ENCODE measurements at places on chromosomes 4 and X.

- DNase-seq = no peak
Observed at GRCh38 chr4:138013625-138014024, 228.5 kb downstream of the SLC7A11 start.

- no peak for DNase-seq
Observed at GRCh38 chr4:87227751-87228151, 7.3 kb upstream of the KLHL8 start.

- DNase-seq = no peak
Observed at GRCh38 chrX:106608016-106608415, 3.8 kb upstream of the RADX start.

- DNase-seq = no peak
Observed at GRCh38 chr4:17188125-17188524, 289.7 kb upstream of the LDB2 start.

DNA sequence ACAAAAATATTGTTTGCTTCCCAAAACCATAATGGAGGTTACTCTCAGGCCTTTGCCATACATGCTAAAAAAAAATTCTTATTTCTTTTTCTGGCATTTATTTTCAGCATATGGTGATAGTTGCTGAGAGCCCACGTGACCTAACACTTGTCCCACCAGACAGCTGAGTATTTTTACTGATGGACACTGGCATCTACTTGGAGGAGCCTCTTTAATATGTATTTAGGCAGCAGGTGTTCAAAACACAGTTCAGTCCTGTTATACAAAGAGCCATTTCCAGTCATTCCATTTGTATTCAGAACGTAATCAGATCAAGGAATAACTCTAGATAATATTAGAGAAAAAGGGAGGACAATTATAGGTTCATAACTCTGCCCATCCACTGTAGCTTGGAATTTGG lies 95.5 kb downstream of the CXCL13 start:
- no peak for DNase-seq

GRCh38 chr4:95066050-95066449 lies 308.3 kb downstream of the BMPR1B start:
- DNase-seq = no peak

- no peak for DNase-seq
Observed at GRCh38 chrX:69178592-69178991, 13.3 kb upstream of the PJA1 start.

GRCh38 chrX:7067256-7067655 lies 80.3 kb upstream of the STS start:
- no peak for DNase-seq

DNA sequence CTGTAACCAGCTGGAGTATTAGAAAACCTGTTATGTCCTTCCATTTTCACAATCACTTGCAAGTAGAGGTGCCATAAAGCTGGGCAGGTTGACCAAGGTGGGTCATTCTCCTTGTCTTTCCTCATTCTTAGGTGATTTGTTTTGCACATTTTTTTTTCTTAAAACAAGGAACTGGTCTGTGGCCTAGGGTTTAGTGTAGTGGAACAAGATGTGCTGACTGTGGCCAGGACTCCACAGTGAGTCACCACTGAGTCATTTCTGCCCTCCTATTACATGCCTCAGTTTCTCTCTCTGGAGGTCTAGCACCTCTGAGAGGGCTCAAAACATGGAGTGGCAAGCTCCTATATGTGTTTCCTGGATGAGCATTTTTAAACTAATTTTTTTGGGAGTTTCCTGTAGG lies 355.9 kb downstream of the GPM6A start:
- no peak for DNase-seq

GRCh38 chr4:7723625-7724024 lies 216.0 kb downstream of the AFAP1 start:
- DNase-seq = no peak

- DNase-seq = no peak
Observed at GRCh38 chr4:78244705-78245485, 187.8 kb downstream of the FRAS1 start.

DNA sequence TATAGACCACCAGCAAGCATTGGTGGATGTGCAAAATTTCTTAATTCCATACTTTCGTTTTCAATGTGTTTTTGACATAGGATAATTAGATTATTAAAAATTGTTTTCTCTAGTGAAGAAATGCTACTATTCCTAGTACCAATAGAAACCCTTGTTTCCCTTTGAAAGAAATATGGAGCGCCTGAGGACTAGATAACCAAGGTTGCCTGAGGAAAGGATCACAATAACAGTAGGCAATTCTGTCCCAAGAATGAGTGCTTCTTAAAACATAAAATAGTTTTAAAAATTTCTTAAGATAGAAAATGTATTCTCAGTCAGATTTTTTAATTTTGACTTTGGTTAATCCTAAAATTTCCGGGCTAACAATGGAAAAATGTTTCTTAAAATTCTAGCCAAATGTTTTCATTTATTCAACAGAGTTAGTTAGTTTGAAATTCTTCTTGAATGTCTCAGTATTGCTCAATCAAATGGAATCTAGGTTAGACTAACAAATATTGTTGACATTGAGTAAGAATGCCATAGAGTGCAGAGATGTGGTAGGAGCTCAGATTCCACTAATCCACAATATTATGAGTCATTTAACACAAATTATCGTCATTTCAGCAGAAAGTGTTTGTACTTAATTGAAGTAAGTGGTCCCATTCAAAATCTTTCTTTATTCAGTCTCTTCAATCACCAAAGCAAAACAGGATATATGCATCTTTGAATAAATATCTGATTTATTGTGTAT lies 666.0 kb downstream of the GRID2 start:
- peak; percentile 89 for DNase-seq

DNA sequence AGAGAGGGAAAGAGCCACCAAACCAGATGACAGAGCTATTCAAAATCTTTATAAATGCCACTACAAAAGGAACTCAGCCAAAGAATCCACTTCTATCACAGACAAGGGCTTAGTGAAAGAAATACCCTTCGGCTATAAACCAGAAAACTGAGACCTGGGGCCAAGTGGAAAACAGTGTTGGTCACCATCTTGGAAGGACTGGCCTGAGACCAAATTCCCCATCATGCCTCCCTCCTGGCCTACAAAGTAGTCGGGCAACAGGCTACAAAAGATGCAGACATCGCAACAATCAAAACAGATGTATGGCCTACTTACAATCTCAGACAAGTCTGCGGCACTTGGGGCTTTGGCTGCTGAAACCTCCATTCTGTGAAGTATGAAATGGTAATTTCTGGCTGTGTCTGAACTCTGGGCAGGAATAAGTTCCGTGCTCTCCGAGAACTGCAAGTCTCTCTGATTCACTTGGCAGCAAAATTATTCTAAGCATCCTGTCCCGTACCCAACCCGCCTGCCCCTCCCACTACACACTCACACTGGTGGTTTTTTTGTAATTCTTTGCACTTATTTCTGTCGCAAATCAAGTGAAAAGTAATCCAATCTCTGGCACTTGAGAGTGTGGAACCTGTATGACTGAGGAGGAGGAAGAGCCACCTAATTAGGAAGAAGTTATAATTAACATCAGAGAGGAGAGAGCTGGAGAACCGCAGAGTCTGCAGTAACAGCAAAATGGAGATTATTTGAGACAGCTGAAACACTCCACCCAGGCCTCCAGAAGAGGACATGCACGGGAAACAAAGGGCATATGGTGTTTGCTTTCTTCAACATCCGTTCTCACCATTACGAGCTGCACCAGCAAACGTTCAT lies 87.8 kb downstream of the SH3KBP1 start:
- DNase-seq = no peak

DNA sequence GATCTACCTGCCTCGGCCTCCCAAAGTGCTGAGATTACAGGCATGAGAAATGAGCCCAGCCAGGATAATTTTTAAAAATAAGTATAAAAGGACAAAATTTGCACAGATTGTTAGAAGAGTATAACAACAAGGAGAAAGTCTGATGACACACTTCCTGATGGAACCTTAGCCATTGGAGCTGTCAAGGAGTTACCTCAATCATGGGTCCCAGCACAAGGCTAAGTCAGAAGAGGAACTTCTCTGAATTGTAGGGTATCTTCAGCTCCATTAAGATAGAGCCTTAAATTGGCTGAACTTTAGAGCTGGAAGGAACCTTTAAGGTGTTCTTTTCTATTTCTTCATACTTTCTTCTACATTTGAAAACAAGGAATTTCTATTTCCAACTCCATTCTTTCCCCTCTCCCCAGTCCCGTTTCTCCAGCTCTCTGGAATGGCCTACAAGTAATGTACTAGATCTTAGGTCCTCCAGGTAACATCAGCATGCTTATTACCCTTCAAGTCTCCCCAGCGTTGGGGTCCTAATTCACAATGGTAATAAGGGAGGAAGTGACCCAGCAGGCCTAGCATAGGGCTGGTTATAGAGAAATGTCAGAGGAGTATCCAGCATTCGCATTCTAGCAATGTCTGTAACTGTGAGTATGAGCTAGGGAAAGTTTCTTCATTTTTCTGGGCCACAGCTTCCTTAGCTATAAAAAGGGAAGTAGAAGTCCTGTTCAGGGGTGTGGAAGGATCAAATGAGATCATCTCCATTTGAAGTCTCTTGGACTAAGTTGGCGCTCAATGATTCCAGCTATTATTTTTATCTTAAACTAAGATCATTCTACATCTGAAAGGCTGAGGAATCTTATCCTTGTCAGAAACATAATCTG lies 18.5 kb upstream of the RBPJ start:
- DNase-seq = no peak

- no peak for DNase-seq
Observed at GRCh38 chr4:100294356-100294755, 104.1 kb upstream of the DDIT4L start.

GRCh38 chrX:48613502-48614160 lies 16.3 kb downstream of the WDR13 start:
- no peak for DNase-seq

- DNase-seq = no peak
Observed at GRCh38 chrX:128078545-128078944, 26.3 kb upstream of the ACTRT1 start.

- DNase-seq = no peak
Observed at GRCh38 chr4:182513587-182514291, 270.5 kb downstream of the TENM3 start.

DNA sequence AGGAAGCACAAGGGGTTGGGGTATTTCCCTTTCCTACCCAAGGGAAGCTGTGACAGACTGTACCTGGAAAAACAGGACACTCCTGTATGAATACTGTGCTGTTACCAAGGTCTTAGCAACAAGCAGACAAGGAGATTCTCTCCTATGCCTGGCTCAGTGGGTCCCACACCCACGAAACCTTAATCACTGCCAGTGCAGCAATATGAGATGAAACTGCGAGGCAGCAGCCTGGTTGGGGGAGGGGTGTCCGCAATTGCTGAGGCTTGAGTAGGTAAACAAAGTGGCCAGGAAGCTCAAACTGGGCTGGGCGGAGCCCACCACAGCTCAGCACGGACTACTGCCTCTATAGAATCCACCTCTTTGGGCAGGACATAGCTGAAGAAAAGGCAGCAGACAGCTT lies 197.7 kb downstream of the INPP4B start:
- no peak for DNase-seq

- DNase-seq = no peak
Observed at GRCh38 chr4:152102436-152103000, 341.7 kb upstream of the GATB start.

DNA sequence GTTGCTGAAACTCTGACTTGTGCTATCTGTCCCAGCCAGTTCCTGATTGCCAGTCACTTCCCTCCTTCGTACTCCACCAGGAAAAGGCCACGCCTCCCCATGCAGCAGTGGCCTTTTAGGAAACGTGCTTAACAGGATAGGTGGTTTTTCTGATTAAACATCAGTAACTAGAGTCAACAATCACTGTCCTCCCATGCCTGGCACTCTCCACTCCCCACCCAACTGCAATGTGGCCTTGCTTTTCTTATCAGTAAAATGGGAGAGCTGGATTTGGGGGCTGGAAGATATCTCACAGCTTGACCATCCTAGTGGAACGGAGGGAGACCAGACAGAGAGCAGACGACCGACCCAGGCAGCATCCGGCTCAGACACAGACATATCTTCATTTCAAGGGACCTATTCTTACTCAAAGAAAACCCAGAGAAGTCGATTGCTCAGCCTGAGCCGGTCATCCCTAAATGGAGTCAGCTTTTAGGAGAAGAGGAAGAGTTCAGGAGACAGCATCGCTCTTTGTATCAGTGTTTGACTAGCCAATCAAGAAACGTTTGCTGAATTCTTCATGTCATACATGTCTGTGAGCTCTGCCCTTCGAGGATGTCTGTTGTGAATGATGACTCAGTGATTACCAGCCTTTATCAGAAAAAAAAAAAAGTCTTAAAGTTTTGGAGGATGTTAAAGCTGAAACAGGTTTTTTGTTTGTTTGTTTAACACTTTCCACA lies 12.7 kb upstream of the UBA6 start:
- no peak for DNase-seq

DNA sequence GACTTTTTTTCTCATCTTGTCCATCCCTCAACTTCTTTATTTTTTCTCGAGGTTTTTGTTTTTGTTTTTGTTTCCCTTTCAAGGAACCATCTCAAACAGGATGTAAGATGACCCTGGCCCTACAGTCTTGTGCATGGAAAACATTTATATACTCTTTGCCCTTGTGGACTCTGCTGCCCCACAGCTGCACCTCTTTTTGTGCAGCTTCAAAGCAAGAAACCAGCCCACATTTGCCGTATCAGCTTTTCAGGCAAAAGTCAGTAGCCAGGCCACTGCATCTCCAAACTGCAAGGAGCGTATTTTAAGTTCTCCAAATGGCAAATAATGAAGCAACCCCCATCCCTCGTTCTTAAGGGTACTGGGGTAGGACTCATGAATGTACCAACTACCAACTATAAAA lies 756.5 kb downstream of the C4orf33 start:
- DNase-seq = no peak

GRCh38 chr4:23033796-23034195 lies 341.1 kb downstream of the GBA3 start:
- DNase-seq = no peak

GRCh38 chrX:23616361-23616760 lies 50.9 kb upstream of the PRDX4 start:
- peak; percentile 0 for DNase-seq

GRCh38 chr4:137647375-137647774 lies 115.1 kb upstream of the PCDH18 start:
- no peak for DNase-seq

- DNase-seq = no peak
Observed at GRCh38 chrX:14698790-14699189, 169.5 kb downstream of the GLRA2 start.

- DNase-seq = peak; percentile 46
Observed at GRCh38 chrX:54194982-54195588, 12.0 kb upstream of the FAM120C start.

DNA sequence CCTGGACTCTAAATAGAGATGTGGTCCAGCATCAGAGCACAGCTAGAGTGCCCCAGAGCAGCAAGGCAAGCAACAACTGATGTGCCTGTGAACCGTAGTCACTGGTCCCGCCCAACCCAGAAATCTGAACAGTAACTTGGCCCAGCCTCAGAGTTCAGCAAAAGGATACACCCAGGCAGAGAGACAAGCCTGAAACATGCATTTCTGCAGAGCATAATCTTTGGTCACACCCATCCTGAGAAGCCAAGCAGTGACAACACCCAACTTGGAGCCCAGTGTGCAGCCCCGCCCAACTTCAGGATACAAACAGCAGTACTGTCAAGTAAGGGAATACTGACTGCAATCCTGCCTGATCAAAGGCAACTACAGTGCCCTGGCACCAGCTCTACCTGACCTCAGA lies 78.9 kb downstream of the CCDC160 start:
- DNase-seq = no peak

- DNase-seq = no peak
Observed at GRCh38 chrX:43553257-43553656, 102.8 kb upstream of the MAOA start.

All from HepG2 (cell line).